ENCODE measurements at places on chromosomes 6 and 20. TPM values are rescaled to one million over a fixed set of nuclear protein-coding genes. Genes with fewer than 3 reads are reported as not detected.

Gene TFEB
- total RNA-seq, result 14.0 TPM

Gene IPCEF1
- 13.0 TPM for total RNA-seq

Gene SLC4A11
- total RNA-seq, result 4.0 TPM

Gene CUL7
- 11.6 TPM for total RNA-seq

Gene TCFL5
- total RNA-seq, result 6.5 TPM

Gene F13A1
- not detected for total RNA-seq

Gene KHDRBS2
- total RNA-seq, result not detected

Gene SFTA2
- not detected for total RNA-seq

Gene SYCP2L
- total RNA-seq, result not detected

Gene RIMS1
- not detected for total RNA-seq

Gene ISM1
- 2.5 TPM for total RNA-seq

Gene OR2H1
- total RNA-seq, result not detected

Gene SIRPB2
- total RNA-seq, result not detected

Measured in activated CD8-positive, alpha-beta memory T cell treated with anti-CD3 and anti-CD28 coated beads for 36 hours (primary cell).